ENCODE measurements at places on chromosomes 12 and 14.

DNA sequence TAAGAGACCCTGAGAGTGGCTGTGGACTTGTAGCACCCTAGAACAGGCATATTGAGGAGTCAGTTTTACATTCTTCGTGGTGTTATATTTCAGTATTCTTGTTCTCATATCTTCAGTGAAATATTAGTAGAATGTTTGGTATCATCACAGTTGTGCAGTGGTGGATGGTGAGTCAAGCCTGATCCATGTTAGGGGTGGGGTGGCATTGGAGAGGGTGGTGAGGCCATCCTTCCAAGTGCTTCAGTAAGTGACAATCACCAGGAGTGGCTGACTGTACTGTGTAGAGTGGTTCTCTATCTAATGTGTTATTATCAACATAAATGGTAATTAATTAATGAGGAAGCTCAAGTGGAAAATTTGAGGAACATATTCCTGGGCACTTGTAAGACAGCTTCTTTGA lies 197.7 kb upstream of the SLC16A7 start:
- DNase-seq: no peak

- no peak for DNase-seq
Observed at GRCh38 chr12:118436986-118437385, 60.6 kb downstream of the SUDS3 start.

DNA sequence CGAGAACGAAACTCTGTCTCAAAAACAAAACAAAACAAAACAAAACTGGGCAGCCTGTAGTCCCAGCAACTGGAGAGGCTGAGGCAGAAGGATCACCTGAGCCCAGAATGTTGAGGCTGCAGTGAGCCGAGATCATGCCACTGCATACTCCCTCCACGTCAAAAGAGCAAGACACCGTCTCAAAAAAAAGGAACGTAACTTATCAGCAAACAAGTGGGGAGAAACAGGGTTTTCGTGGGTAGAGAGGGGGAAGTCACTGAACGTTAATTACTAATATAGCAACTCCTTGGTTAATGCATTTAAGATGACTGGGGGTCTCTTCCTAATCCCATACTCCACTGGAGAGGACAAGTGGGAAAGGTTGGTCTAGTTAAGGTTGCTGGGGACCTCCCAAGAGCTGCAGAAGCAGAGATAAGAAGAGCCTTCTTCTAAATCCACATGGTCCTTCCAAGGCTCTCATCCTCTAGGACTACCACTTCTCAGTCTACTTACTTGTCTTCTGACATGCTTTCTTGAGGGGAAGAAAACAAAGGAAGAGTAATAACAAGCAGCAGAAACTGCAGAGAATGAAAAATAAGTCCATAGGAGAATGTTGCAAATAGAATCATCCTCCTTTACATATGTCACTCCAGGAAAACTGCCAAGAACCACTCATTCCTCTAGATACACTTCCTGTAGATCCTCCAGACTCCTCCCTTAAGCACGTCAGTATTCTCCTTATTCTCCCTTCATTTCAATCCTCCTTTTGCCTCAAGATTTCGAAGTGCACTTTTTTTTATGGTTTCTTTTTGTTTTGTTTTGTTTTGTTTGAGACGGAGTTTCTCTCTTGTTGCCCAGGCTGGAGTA lies 5.8 kb downstream of the NUMB start:
- DNase-seq: no peak

DNA sequence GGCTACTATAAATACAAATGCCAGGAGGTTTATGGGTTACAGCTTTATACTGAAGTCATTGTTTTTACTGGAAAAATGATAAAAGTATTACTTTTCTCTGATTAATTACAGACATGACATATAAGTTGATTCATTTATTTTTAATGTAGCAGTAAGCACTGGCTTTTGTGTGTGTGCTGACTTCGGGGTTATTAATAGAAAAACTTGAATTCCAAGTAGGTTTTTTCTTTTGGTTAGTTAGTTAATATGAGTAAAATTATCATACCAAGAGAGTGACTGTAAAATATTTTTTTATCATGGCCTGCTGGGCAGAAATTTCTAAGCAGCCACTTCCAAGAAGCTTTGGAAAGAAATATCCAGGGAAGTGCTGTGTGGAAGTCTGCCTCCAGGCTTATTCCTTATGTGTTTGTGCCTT lies 56.4 kb downstream of the IFT81 start:
- no peak for DNase-seq

DNA sequence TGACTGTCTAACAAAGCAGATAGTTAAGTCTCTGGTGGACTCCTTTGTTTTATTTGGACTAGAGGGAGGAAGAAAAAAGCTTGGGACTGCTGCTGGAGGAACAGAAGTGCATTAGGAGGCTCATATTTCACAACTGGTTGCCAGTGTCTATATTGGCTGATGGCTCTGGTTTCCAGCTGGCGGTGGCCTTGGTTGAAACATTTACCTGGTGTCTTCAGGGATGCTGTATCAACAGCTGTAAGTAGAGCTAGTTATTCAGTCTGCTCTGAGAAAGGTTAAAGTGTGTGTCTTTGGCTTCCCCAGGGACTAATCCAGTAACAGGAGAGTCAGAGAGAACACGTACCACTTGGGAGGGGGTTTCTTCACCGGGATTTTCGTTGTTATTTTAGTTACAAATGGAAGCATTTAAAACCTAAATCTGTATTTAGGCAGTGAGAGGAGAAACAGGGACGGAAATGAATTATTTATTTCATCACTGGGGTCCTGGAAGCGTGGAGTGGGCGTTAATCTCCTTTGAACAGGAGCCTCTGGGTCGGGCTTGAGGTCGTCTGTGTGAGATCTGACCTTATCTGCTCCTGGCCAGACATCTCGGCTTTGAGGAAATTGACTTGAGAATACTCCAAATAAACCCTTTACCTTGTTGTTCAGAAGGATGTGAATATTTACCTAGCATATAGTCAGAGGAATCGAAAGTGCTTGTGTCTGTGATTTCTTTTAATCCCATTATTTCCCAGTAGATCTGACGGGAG lies 149.9 kb downstream of the NRXN3 start:
- DNase-seq: no peak

DNA sequence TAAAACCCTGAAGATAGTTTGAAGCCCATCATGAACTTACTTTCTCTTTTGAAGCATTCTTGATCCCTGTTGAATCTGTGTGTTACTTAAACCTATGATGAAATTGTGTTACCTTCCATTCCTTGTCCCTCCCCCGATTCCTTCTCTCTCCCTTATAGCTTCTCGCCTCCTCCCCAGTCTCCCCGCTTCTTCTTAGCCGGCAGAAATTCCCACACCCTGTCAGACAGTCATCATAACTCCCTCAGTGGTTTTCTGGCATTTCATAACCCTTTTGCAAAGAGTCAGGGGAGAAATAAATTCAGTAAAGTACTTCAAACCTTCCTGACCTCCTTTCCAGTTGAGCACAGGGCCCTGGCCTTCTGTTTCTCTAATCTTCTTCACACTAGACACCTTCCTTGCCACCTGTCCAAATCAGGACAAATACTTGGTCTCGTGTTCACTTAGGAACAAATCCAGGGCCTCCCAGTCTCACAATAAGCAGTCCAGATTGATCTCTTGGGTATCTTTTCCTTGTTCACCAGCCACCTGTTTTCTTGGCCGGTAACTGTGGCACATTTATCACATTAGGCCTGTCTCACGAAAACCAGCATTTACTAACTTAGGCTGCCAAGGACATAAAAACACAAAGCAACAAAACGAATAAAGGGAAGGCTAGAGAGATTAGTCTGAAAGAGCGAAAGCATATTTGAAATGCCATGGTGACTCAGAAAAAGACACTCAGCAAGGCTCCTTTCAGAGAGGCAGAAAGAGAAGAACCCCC lies 355.9 kb downstream of the TMTC2 start:
- no peak for DNase-seq

GRCh38 chr12:24404086-24404815 lies 454.8 kb upstream of the SOX5 start:
- no peak for DNase-seq

GRCh38 chr12:9779209-9779608 lies 18.5 kb upstream of the CD69 start:
- DNase-seq: no peak

GRCh38 chr14:58171090-58171489 lies 19.1 kb upstream of the ARMH4 start:
- peak; percentile 31 for DNase-seq

- DNase-seq: peak; percentile 21
Observed at GRCh38 chr14:65164068-65164824, 61.9 kb upstream of the MAX start.

GRCh38 chr12:3274664-3275063 lies 197.5 kb downstream of the TSPAN9 start:
- DNase-seq: no peak

GRCh38 chr12:62914443-62915203 lies 20.3 kb downstream of the PPM1H start:
- DNase-seq: no peak

- DNase-seq: no peak
Observed at GRCh38 chr12:109709401-109709991, 4.1 kb upstream of the FAM222A start.

- DNase-seq: no peak
Observed at GRCh38 chr12:76588881-76589565, 29.5 kb upstream of the OSBPL8 start.

- DNase-seq: no peak
Observed at GRCh38 chr14:44963044-44963528, 1.1 kb downstream of the TOGARAM1 start.

GRCh38 chr14:40416565-40416964 lies 984.3 kb upstream of the FBXO33 start:
- no peak for DNase-seq

DNA sequence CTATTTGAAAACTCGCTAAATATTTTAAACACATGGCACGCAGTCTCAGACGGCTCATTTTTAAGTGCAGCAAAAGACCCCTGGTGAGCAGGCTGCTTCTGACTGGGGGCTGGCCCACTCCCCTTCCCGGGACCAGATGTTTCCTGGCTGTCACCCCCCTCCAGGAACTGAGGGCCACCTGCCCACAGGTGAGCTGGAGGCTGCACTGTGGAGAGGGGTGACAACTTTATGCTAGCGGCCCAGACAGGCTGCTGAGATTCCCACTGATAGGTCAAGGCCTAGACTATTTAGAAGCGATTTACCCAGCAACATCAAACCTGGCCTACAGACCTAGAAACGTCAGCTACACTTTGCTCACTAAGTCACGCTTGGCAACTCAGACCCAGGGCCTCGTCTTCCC lies 92.1 kb downstream of the BCL11B start:
- no peak for DNase-seq

GRCh38 chr12:236445-236844 lies 22.5 kb upstream of the SLC6A12 start:
- DNase-seq: no peak

DNA sequence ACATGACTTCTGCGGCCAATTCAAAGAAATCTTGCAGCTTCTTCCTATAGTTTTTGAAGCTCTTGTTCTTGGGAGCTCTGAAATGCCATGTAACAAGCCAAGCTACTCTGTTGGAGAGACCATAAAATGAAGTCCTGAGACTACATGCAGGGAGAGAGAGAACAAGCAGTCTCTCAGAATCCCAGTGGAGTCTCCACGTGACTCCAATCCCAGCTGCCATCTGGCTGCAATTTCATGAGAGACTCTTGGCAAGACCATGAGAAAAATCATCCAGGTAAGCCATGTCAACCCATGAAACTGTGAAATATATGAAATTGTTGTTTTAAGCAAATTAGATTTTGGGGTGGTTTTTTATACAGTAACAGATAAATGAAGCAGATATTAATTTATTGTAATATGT lies 54.4 kb downstream of the KLRG1 start:
- DNase-seq: no peak

- no peak for DNase-seq
Observed at GRCh38 chr12:46357438-46358324, 14.9 kb downstream of the SLC38A2 start.

GRCh38 chr12:93990832-93991803 lies 157.3 kb upstream of the PLXNC1 start:
- DNase-seq: no peak

GRCh38 chr12:100497105-100497795 lies 23.6 kb downstream of the NR1H4 start:
- DNase-seq: no peak

Measured in activated CD8-positive, alpha-beta memory T cell treated with anti-CD3 and anti-CD28 coated beads, Interleukin-2, amount 50 U/mL, for 4 hours (primary cell).